ENCODE measurements at places on chromosomes 13 and 19.
A peak's percentile ranks its signal among the peaks of the same experiment; 100 is the strongest.

GRCh38 chr19:17950310-17951156 lies 16.4 kb upstream of the KCNN1 start:
- peak; percentile 61 for DNase-seq

DNA sequence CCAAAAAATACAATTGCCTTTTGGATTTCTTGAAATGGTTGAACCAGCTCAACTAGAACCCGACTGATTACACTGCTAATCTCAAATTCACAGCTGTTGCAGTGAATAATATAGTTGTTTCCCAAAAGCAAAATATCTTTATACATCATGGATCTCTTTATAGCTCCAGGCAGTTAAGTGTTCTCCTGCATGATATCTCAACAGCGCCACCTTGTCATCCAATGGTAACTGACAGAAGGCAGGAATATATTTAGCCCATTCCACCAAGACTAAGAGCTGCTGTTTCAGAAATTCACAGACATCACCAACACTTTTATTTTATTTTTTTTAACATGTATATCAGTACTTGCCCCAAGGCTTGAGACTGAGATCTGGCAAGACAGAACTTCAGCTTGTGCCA lies 1141.0 kb upstream of the PRR20A start:
- DNase-seq = no peak

- no peak for DNase-seq
These were observed 1.1 kb upstream of the LTBP4 start for GRCh38 chr19:40599902-40600569.

DNA sequence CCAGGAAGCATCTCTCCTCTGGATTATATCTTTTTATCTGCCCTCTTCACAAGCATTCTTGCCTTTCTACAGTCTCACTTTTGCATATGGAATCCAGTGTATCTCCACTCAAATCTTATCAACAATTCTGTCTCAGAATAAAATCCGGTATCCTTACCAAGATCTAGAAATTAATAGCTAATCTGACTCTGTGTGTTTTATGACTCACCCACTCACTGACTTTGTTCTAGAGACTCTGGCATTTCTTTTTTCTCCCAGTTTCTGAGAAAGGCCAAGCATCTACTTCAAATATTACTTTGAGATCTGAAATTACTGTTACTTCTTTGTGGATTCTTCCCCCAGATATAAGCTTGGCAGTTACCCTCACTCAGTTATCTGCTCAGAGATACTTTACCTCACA lies 913.5 kb upstream of the ATXN8OS start:
- DNase-seq = no peak

GRCh38 chr13:111184458-111185401 lies 69.6 kb downstream of the ARHGEF7 start:
- DNase-seq = no peak

GRCh38 chr13:44306371-44307192 lies 67.0 kb upstream of the SERP2 start:
- peak; percentile 86 for DNase-seq

GRCh38 chr19:27890696-27891095 lies 1322.3 kb downstream of the UQCRFS1 start:
- no peak for DNase-seq

DNA sequence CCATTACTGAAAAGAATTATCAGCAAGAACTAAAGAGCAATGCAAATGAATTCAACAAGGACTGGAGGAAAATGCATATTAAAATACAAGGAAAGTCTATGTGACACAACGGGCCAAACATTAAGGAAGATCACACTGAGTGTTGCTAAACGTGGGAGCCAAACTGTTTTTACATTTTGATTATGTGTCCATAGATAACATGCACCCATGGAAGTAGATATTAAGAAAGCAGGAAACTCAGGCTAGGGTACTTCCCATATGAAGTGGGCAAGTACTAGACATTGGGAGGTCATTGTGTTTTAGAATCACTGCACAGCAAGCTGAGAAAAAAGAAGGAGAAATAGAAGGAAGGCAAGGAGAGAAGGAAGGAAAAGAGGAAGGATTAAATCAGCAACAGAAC lies 161.8 kb downstream of the KCTD12 start:
- DNase-seq = no peak

DNA sequence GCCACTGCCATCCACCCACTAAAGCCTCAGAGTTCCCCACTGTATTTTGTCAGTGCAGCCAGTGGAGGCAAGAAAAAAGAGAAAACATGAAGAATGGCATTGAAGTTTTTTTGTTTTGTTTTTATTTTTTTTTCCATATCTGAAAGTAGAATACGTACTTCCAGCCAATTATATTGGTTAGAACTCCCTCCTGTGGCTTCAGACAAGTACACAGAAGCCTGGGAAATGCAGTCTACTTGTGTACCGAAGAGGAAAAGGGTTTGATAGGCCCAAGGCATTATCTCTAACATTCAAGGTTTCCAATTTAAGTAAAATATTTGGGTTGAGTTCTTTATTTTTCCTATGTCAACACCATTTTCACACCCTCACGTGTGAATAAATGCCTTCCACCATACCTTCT lies 696.2 kb upstream of the GPC6 start:
- no peak for DNase-seq

- no peak for DNase-seq
These were observed 42.5 kb upstream of the ARGLU1 start for GRCh38 chr13:106610486-106610885.

DNA sequence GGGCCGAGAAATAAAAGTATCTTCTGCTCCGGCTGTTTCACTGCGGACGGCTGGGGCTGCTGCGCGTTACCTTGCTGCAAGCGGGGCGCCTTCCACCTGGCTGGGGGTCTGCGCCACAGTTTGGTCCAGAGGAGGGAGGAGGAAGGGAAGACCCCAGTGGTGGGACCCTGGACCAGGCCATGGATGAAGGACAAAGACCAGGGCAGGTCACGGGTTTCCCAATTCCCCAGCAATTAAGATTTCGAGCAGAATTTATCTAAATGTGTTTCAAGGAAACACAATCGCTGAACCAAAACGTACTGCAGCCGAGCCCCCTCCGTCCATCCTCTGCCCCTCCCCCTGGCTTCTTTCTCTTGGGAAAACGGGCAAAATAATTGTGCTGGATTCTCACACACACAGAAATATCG lies 2.9 kb downstream of the SOX1 start:
- no peak for DNase-seq

DNA sequence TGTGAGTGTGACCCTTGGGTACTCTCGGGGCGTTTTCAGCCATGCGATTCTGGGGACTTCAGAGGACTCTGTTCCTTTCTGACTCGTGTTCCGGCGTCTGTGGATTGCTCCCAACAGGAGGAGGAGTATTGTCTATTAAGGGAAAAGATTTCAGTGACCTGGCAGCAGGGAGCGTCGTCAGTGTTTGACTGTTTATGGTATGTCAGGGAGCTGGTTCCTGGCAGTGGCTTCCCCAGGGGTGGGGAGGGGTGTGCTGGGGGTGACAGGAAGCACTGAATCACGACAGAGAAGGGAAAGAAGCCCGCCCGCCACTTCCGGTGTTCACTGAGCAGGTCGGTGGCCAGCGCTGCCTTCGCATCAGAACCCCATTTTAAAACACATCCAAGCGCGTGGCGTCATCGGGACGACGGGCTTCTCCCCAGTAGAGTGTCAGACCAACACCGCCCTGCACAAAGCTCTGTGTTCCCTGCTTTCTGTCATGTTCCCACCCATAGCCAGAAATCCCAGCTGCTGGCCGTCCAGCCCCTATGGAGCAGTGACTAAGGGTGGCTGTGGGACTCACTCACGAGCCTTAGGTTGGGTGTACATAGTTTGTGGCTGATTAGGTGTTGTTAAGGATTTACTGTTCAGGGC lies 33.8 kb downstream of the COL4A2 start:
- DNase-seq = peak; percentile 61

DNA sequence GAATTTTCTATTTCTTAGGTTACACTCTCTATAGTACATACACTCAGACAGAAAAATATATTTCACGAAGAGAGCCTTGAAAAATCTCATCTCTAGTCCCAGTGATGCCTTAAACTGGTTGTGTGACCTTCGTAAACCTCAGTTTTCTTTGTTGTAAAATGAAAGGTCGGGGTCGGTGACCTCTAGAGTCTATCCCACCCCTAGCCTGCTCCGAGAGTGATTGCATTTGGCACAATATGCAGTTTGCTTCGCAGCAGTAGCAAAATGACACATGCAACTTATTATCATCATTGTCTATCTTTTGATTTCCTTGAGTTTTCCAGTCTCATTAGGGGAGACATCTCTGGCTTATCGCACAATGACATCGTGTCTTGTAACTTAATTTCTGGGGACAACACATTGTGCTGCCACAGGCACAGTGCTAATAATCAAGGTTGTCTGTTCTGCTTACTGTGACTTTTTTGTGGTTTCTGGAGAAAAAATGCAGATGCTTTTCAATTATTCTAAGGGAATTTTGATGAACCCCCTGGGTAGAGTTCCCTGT lies 115.0 kb downstream of the GGACT start:
- no peak for DNase-seq

Data from ELF-1 (cell line).